Fibroblast of villous mesenchyme (primary cell): ENCODE measurements at places on chromosomes 2 and 18. TPM values are rescaled to one million over a fixed set of nuclear protein-coding genes. Genes with fewer than 3 reads are reported as not detected.

- DNase-seq = no peak
Measured at GRCh38 chr18:27206411-27206810, 21.3 kb upstream of the CHST9 start.

Gene ALPP
- total RNA-seq = not detected in 2 replicates

DNA sequence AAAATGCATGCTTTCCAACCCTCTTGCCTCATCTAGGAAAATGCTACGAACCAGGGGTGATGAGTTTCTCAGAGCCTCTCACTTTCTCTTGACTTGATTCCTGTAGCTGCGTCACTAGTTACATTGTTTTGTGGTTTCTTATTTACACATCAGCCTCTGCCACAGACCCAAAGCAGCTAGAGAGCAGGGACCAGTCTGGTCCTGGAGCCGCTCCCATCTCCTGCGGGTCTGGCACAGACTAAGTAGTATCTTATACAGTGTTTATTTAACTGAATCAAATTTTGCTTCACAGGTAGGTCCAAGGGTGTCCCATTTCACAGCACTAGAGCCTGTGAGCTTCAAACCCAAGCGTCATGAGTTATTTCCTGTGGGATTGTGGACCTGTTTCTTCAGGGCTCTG, 310.5 kb downstream of the MYCN start:
- no peak for DNase-seq

- DNase-seq = peak; percentile 18
Measured at GRCh38 chr2:57696016-57696415, 350.6 kb upstream of the VRK2 start.

Gene SCN3A
- under 0.01 TPM in 1 of 2 replicates, not detected in the other for total RNA-seq

DNA sequence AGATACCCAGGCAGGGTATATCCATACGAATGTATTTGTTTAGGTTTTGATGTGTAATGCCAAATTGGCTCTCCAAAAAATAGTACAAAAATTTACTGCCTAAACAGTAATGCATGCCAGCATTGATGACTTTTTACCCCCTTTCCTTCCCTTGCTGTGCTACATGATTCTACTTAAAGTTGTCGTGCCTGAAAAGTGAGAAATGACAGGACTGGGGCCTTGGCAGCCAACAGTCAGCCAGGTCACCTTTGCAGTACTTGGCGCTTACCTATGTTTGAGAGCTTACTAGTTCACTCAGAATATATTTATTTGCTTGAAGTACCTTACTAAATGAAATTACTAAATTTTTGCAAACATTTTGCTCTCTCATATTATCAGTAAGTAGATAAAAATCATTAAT, 1329.1 kb downstream of the DPP10 start:
- DNase-seq = no peak
